ENCODE measurements at places on chromosomes 6 and 20.

DNA sequence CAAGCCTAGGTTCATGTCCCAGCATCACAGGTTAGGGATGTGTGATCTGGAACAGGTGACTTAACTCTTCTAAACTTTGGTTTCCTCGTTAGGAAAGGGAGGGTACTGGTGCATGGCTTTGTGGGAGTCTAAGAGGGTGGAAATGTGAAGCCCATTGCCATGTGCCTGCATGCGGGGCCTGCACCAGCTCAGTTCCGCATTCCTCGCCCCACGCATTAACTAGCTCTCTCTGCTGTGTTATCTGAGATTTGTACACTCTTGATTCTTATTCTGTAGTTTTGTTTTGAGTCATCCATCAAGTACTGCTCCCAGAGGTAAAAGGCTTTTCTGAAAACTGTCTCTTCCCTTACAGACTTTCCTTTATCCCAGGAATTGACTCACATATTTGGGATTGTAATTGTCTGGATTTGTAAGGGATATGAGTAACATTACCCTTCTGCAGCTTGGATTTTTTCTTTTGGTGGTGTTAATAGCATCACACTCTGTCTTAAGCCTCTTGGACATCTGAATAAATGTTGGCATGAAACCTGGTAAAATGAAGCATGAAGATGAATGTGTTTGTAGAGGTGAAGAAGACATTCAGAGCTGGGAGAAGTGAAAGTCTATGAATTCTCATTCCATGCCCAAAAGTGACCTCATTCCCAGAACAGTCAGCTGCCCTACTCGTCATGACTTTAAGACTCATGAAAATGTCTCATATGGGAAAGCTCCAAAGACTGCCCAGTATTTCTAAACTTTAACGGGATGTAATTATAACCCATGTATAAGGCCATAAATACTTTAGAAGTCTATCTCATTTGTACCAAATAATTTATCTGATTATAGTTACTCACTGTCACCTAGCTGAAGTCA lies 357.3 kb downstream of the FOXA2 start:
- no peak for DNase-seq

- peak; percentile 39 for DNase-seq
Observed at GRCh38 chr20:50467718-50468356, 42.3 kb upstream of the PTPN1 start.

GRCh38 chr20:52971498-52972189 lies 514 bp upstream of the TSHZ2 start:
- no peak for DNase-seq

- DNase-seq, result no peak
Observed at GRCh38 chr6:120116343-120116742, 766.8 kb upstream of the MAN1A1 start.

DNA sequence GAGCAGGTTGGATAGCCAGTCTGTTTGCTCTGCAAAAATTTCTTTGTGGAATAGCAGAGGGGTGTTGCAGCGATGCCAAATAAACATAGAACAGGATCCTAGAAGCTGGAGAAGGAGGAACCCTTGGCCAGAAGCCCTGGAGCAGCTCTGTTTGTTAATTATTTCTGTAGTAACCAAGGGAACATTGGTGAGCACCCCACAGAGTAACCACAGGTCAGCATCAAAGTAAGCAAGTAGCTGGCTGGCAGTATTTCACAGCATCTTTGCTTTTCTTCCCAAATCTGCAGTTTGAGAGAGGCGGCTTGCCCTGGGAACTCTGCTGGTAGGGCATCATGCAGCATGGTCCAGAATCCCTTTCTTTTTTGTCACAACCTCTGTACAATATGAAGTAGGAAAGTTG lies 12.7 kb upstream of the APMAP start:
- no peak for DNase-seq
